ENCODE measurements at places on chromosomes 11 and 22.

- DNase-seq, result peak; percentile 78
These were observed 42.2 kb downstream of the TRIOBP start for GRCh38 chr22:37739035-37739434.

DNA sequence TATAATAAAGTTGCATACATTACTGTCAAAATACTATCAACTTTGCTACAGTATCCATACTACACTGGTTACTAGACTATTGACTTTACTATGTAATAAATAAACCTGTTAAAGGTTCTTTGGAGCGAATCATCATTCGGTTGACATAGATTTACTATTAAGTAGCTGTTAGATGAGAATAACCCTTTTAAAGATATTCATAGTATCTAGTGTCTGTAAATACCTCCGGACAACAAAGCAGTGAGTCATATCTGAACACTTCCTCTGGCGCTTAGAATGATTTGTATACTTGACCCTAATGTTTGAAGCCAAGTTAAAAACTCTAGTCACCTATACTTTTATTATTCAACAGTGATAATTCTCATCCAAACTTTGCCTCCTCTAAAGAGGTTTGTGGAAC is 84.7 kb downstream of the MSANTD4 start:
- no peak for DNase-seq

GRCh38 chr11:48142889-48143288 is 73.7 kb upstream of the OR4B1 start:
- no peak for DNase-seq

- DNase-seq, result no peak
These were observed 114.9 kb downstream of the KCNQ1 start for GRCh38 chr11:2559527-2560311.

GRCh38 chr11:87180742-87181141 is 143.0 kb downstream of the TMEM135 start:
- no peak for DNase-seq

All from heart left ventricle (tissue), 16 donors.